ENCODE measurements at places on chromosomes 4 and X. TPM values are rescaled to one million over a fixed set of nuclear protein-coding genes. Genes with fewer than 3 reads are reported as not detected.

GRCh38 chr4:128551280-128551679, 258.2 kb upstream of the JADE1 start:
- no peak for DNase-seq

The MSX1 gene
- total RNA-seq, result not detected

DNA sequence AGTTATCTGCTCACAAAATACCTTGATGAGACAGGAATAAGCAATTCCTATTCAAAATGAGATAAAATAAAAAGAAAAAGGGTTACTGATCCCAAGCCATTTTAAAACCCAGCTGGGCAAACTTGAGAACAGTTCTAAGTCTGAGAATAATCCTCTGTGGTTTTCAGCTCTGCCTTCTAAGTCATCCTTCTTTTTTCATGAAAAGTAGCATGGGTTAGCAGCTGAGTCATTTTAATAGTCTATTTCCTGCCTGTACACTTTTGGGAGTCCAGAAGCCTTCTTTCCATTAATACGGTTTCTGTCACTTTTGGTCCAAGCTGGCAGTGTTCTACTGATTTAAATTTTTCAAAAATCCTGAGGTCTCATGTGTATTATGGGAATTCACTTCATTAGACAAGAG, 374.3 kb downstream of the IQCM start:
- DNase-seq, result no peak

DNA sequence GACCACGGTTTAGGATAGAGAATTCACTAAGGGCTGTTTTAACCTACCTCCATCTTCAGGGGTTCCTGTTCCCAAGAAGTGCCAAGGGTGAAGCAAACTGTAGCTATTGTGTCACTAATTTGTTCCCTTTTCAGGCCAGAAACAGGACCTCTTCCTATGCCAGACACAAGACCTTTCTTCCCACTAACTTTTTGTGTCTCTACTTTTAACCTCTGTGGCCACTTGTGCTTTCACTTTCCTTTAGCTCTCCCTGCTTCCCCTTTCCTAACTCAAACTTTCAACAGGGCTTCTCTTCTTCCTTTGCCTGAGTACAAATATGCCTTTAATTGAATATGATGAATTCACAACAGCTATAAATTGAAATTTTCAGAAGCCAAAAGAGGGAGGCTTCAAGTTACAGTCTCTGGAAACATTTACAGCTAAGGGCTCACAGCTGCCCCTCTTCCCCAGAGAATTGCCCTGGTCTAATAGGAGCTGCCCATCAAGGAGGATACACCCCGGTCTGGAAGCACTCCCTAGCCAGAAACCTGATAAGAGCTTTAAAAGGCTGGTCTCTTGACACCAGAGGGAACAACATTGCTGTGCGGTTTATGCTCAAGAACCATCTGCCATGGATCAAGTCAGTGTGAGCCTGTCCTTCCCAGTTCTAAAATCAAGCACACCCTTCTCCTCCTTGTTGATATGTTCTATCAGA, 61.7 kb upstream of the PLS3 start:
- no peak for DNase-seq

DNA sequence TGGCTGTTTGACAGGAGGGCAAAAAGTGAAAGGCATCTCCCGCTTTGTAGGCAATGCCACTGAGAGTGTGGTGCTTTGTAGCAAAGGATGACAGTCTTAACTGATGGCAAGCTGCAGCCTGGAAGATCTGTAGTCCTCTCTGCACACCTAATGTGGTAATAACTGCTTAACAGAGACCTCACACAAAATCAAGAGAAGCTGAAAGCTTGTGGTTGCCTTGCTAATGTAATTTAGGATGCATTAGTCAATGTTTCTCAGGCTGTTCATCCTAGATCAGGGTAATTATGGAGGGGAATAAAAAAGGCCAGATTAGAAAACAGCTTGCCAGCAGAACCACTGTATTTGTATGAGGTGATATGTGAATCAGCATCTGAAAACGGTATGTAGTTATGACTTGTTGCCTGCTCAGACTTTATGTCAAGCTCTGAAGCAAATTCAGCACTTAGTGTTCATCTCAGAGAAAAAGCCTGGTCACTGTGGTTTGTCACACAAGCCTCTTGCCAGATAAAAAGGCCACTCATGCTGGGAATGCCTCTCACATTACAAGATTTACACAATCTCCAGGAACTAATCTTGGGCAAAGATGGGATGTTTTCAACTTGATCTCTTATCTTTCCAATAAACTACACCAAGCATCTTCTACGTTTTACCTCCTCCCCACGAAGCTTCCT, 130.8 kb downstream of the ENOX2 start:
- DNase-seq, result no peak
